Activated CD4-positive, alpha-beta memory T cell treated with anti-CD3 and anti-CD28 coated beads, Interleukin-2, amount 10 ng/mL, durations not matched to agents 7 days and 5 days (primary cell): ENCODE measurements at places on chromosomes 2 and 18. TPM values are rescaled to one million over a fixed set of nuclear protein-coding genes. Genes with fewer than 3 reads are reported as not detected.

- no peaks in the 10 kb centered on the region for H3K4me1 ChIP-seq
- no peak overlapping the region for H3K27ac ChIP-seq
- H3K4me3 ChIP-seq = no peak overlapping the region
- H3K36me3 ChIP-seq = no peaks in the 10 kb centered on the region
These were observed 211.8 kb upstream of the DSEL start for GRCh38 chr18:67728364-67728763.

DNA sequence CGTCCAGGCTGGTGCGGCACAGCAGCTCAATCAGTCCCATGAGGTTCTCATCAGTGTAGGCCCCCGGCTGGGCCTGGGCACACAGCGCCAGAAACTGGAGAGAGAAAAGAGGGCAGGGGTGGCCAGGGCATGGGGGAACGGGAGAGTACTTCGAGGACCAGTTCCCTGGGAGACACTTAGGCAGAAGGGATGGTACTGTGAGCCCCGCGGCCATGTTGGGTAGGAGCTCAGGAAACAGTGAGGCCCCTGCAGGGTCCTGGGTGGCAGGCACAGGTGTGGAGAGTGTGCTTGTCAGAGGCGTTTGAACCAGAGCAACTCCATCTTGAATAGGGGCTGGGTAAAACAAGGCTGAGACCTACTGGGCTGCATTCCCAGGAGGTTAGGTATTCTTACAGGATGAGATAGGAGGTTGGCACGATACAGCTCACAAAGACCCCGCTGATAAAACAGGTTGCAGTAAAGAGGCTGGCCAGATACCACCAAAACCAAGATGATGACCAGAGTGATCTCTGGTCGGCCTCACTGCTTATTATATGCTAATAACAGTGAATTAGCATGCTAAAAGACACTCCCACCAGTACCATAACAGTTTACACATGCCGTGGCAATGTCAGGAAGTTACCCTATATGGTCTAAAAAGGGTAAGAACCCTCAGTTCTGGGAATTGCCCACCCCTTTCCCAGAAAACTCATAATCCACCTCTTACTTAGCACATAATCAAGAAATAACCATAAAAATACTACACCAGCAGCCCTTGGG, 51.9 kb upstream of the SEMA4C start:
- no peak for DNase-seq
- H3K27ac ChIP-seq = no peak overlapping the region
- peaks cover 29% of the 10 kb centered on the region for H3K4me1 ChIP-seq
- no peak overlapping the region for H3K4me3 ChIP-seq

DNA sequence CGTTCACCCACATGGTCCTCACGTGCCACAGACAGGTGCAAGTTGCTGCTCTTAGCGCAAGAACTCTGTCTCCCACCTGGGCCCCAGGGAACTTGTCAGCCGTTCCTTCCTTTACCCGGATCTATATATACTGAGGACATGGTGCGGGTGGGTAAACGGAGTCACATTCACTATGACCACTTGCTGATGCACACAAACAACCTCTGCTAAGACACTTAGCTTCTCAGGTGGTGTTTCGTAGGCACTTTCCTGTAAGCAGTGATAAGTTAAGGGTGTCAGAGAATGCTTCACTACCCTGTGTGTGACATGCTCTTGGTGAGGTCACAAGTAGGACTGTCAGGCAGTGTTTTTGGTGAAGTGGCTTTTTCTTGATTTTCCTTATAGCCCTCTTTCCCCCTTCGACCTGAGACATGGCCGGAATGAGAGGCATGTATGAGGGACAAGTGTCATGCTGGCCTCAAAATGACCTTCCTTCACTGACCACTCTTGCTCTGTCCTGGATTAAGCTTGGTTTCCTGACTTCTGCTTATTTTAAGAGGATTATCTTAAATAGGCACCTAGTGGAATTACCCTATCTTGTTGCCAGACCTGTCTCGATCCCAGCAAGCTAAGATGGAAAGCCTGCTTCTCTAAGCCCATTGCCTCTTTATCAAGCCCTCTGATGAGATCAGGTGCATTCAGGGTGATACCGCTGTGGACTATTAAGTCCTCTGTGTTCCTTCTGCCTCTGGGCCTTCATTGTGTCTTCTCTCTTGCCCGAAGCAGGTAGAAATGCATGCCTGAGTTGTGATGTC, 97.1 kb upstream of the CELF4 start:
- no peaks in the 10 kb centered on the region for H3K36me3 ChIP-seq
- H3K4me1 ChIP-seq = no peaks in the 10 kb centered on the region
- no peak for DNase-seq
- H3K27me3 ChIP-seq = no peaks in the 10 kb centered on the region
- H3K4me3 ChIP-seq = no peak overlapping the region
- no peak overlapping the region for H3K27ac ChIP-seq

DNA sequence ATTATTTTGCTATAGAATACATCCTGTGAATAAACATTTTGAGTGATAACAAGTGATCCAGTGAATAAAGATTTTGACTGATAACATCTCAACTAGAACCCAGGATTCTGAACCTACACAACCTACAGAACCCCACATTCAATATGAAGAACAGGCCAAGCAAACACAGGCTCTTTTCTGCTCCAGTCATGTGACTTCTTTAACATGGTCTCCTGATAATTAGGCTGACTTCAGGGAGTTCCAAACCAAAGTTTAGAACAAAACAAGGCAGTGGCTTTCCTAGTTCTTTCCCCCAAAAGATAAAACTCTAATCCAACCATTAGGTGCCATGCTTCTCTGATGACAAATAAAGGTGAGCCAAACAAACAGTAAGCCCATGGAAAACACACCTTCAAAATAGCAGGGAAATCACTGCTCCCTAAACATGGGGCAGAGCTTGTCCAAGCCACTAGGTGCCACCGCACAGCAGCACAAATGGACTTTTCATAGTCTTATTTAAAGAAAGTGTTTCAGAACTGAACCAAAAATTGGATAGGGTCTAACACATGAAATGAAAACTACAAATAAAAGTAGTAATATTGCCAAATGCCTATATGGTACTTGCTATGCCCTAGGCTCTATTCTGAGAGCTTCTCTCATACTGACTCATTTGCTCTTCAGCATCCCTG, 95.3 kb downstream of the EVA1A start:
- no peak overlapping the region for H3K4me3 ChIP-seq
- no peak for DNase-seq
- peaks cover 16% of the 10 kb centered on the region for H3K27me3 ChIP-seq
- H3K36me3 ChIP-seq = no peaks in the 10 kb centered on the region
- no peaks in the 10 kb centered on the region for H3K4me1 ChIP-seq

DNA sequence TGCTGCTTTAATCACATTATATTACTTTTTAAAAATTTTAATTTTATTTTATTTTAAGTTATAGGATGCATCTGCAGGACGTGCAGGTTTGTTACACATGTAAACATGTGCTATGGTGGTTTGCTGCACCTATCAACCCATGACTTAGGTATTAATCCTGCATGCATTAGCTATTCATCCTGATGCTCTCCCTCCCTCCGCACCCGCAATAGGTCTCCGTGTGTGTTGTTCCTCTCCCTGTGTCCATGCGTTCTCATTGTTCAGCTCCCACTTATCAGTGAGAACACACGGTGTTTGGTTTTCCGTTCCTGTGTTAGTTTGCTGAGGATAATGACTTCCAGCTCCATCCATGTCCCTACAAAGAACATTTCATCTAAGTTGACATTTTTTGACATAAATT, 283.2 kb downstream of the CYRIA start:
- no peaks in the 10 kb centered on the region for H3K36me3 ChIP-seq
- no peaks in the 10 kb centered on the region for H3K27me3 ChIP-seq
- H3K27ac ChIP-seq = no peak overlapping the region
- DNase-seq = no peak

GRCh38 chr2:10348891-10349290, 46.2 kb downstream of the HPCAL1 start:
- H3K27ac ChIP-seq = no peak overlapping the region
- no peak overlapping the region for H3K4me3 ChIP-seq
- H3K36me3 ChIP-seq = peaks cover 2% of the 10 kb centered on the region
- no peaks in the 10 kb centered on the region for H3K27me3 ChIP-seq
- peaks cover 27% of the 10 kb centered on the region for H3K4me1 ChIP-seq

GRCh38 chr2:39334529-39334928, 90.8 kb upstream of the CDKL4 start:
- no peak overlapping the region for H3K4me3 ChIP-seq
- H3K4me1 ChIP-seq = peaks cover 1% of the 10 kb centered on the region

GRCh38 chr2:219998107-219998506, 370.7 kb downstream of the SLC4A3 start:
- no peak for DNase-seq
- no peaks in the 10 kb centered on the region for H3K36me3 ChIP-seq
- H3K27ac ChIP-seq = no peak overlapping the region
- H3K4me1 ChIP-seq = no peaks in the 10 kb centered on the region
- H3K27me3 ChIP-seq = no peaks in the 10 kb centered on the region
- no peak overlapping the region for H3K4me3 ChIP-seq

DNA sequence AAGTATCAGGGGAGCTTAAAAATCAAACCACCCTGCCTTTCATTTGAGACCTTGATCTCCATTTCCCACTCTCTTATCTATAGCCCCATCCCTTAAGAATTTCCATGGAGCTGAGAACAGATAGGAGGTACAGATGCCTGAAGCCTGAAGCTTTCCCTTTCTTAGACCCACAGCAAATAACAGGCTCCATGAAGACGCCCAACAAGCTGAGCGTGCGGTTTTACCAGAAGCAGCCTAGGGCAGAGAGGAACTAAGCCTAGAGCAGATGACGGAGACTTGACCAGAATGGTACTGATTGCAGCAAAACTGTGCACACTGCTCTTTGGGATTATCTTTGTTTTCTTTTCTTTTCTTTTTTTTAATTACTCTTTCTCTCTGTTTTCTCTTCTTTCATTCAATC, 1.7 kb upstream of the ERBB4 start:
- H3K4me1 ChIP-seq = peaks cover 12% of the 10 kb centered on the region
- H3K27me3 ChIP-seq = peaks cover 48% of the 10 kb centered on the region
- H3K36me3 ChIP-seq = no peaks in the 10 kb centered on the region
- no peak overlapping the region for H3K4me3 ChIP-seq

- no peak overlapping the region for H3K27ac ChIP-seq
- H3K27me3 ChIP-seq = no peaks in the 10 kb centered on the region
- H3K4me3 ChIP-seq = no peak overlapping the region
- DNase-seq = no peak
- H3K36me3 ChIP-seq = no peaks in the 10 kb centered on the region
- H3K4me1 ChIP-seq = no peaks in the 10 kb centered on the region
These were observed 879.9 kb upstream of the CDH2 start for GRCh38 chr18:29056800-29057199.

UGT1A3 gene
- not detected for total RNA-seq

TOGARAM2 gene
- 8.9 TPM for total RNA-seq

DSG1 gene
- not detected for total RNA-seq

ASXL3 gene
- not detected for total RNA-seq

POTEJ gene
- not detected for total RNA-seq

LYPD1 gene
- total RNA-seq = not detected
